HT-29 (cell line): ENCODE measurements at places on chromosomes 1 and 21. TPM values are rescaled to one million over a fixed set of nuclear protein-coding genes. Genes with fewer than 3 reads are reported as not detected.

DNA sequence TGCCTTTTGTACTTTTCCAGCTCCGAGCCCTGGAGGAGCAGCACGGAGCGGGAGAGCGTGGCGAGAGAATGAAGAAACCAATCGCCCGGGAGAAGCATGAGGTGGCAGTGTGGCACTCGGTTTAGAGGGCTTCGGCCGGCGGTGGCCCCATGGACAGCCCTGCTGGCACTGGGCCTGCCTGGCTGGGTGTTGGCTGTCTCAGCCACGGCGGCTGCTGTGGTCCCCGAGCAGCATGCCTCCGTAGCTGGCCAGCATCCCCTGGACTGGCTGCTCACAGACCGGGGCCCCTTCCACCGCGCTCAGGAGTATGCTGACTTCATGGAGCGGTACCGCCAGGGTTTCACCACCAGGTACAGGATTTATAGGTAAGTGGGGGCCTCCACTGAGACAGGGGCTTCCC, 59.0 kb downstream of the BRINP2 start:
- no peak for DNase-seq

DNA sequence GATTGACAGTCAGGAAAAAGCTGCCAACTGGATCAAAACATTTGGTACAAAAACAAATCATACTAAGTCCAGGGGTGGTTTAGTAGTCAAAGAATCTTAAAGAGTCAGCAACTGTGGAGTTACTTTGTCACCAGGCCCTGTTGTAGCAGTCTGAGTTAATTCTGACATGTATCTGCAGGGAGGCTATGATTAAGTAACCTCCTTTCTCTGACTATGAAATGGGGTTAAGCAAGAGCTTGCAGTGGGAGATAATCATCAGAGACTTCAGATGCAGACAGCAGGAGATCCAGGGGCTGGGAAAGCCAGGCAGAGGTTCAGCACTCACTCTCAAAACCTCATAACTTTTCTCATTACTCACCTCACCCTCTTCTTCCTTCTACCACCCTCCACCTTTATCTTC, 99.2 kb upstream of the BTG3 start:
- no peak for DNase-seq

DNA sequence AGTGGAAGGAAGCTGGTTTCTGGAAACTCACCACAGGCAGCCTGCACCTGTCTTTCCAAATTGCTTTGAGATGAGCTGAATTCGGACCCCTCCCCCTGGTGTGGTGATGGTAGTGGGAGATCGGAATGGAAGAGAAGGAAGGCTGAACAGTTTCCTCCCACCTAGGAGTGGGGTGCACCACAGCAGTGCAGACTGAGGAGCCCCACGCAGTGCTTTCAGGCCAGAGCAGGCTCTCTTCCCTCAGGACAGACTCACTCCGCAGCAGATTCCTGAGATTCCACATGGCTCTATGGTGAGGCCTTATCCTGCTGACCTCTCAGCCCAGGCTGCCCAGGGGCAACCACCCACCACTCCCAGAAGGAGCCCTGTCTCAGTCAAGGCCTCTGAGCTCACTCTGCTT, 80.9 kb downstream of the ATP1A1 start:
- DNase-seq = no peak

GRCh38 chr1:98896711-98897445, 107.8 kb downstream of the PLPPR5 start:
- no peak for DNase-seq

DNA sequence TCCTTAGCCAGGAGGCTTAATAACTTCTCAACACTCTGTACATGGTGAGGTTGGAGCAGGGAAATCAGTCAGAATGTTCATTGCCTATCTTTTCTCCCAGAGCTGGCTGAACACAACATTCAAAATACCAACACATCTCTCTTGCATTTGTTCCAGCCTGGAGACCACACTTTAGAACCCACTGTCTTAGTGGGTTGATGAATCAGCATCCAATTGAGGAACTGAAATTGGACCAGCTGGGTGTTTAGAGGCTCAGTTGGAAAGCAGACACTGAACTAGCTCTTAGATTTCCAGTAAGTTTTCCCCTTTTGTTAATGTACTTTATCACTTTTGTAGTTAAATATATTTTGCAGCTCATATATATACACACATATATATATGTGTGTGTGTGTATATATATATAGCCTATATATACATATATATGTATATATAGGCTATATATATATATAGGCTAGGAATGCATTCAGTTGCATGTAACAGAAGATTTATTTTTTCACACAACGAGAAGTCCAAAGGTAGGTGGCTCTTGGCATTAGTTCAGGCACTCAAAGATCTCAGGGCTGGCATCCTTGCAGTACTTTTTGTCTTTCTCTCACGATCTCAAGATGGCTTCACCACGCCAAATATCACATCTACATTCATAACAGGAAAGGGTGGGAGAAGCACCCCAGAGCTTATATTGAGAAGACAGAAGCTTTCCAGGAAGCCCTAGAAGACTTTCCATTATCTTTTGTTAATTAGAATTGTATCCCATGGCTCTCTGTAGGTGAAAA, 35.0 kb upstream of the HUNK start:
- no peak for DNase-seq

The SPRR2F gene
- not detected in 2 replicates for total RNA-seq

The LRRC53 gene
- total RNA-seq = 0.05 TPM in 1 of 2 replicates, not detected in the other

The TRNP1 gene
- total RNA-seq = 182 and 203 TPM in 2 replicates

The ATAD3C gene
- total RNA-seq = 2.3 and 3.1 TPM in 2 replicates
